Anterior cingulate cortex (tissue), 58 donors: ENCODE measurements at places on chromosomes 1 and 21.

GRCh38 chr21:15054089-15054488 lies 10.7 kb downstream of the NRIP1 start:
- DNase-seq = no peak

- DNase-seq = no peak
Measured at GRCh38 chr1:87986130-87986866, 657.6 kb downstream of the LMO4 start.

- DNase-seq = no peak
Measured at GRCh38 chr1:243549108-243549507, 293.3 kb downstream of the SDCCAG8 start.

DNA sequence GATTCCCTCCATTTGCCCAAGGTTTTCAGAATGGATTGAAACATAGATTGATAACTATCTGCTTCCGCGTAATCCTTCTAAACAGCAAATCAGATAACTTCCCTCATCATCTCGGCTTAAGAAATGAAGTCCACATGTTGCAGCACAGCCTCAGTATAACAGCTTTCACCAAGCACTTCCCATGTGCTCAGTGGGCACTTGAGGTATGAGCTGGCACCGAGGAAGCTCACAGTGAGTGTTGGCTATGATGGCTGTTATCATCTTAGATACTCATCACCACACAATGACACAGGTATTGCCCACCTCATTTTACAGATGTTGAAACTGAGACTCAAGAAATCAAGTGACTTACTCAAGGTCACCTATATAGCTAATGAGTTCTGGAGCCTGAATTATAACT lies 43.2 kb downstream of the RCSD1 start:
- no peak for DNase-seq

- DNase-seq = no peak
Measured at GRCh38 chr1:26854906-26855305, 8.0 kb upstream of the SFN start.

GRCh38 chr1:44803312-44804095 lies 3.3 kb downstream of the PLK3 start:
- DNase-seq = no peak

- DNase-seq = no peak
Measured at GRCh38 chr1:18546026-18546425, 65.3 kb downstream of the KLHDC7A start.

GRCh38 chr1:30768159-30768829 lies 10.7 kb upstream of the LAPTM5 start:
- no peak for DNase-seq

GRCh38 chr1:111602302-111602701 lies 17.3 kb upstream of the RAP1A start:
- DNase-seq = no peak

- DNase-seq = no peak
Measured at GRCh38 chr1:84089867-84090266, 54.2 kb upstream of the PRKACB start.

DNA sequence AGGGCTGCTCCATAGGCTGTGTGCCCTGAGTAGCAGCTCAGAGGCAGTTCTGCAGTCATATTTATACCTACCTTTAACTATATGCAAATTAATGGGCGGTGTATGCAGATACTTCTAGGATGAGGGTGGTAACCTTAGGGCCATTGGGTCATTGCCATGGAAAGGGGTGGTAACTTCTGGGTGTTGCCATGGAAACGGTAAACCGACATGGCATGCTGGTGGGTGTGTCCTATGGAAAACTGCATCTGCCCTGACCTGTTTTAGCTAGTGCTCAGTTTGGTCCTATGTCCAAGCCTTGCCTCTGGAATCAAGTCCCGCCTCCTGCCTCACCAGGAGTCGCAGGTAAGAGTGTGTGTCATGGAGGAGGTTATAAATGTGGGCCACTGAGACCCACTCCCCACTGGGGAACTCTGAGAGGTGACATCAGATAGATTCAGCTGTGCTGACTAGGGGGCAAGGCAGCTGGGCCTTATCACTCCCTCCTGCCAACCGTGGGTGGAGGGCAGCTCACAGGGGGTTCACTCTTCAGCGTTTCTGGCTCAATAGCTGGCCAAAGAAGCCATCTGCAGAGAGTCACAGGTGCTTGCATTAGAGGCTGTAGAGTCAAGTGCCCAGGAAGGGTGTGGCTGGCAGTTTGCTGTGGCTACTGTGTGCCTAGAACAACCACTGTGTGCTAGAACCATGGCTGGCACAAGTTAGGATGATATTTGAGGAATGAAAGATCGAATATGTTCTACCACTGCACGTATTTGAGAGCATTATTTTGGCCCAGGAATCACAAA lies 19.0 kb downstream of the BACE2 start:
- DNase-seq = no peak

DNA sequence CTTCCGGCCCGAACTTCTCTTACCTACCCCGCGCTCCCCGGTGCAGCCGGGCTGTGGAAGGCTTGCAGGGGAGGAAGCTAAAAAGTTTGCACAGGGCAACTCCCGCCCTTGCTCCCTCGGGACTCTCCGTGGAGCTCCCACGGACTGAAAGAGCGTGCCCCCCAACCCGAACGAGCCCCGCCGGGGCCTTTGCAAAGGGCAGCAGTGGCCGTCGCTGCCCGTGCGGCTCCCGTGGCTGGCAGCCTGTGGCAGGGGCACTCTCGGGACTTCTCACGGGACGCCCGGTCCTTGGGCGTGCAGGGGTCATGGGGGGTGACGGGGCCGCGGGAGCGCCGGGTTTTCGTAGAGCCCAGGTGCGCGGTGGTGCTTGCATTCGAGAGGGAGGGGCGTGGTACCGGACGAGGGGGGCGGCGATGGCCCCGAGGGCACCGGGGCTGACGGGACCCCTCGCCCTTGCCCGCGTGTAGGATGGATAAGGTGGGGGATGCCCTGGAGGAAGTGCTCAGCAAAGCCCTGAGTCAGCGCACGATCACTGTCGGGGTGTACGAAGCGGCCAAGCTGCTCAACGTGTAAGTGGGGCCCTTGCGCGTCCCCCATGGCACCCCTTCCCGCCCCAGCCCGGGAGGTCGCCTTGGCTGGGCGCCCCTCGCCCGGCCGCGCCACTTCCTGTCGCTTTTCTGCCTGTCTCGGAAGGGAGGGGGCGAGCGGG lies 711 bp downstream of the GADD45A start:
- DNase-seq = peak; percentile 42

DNA sequence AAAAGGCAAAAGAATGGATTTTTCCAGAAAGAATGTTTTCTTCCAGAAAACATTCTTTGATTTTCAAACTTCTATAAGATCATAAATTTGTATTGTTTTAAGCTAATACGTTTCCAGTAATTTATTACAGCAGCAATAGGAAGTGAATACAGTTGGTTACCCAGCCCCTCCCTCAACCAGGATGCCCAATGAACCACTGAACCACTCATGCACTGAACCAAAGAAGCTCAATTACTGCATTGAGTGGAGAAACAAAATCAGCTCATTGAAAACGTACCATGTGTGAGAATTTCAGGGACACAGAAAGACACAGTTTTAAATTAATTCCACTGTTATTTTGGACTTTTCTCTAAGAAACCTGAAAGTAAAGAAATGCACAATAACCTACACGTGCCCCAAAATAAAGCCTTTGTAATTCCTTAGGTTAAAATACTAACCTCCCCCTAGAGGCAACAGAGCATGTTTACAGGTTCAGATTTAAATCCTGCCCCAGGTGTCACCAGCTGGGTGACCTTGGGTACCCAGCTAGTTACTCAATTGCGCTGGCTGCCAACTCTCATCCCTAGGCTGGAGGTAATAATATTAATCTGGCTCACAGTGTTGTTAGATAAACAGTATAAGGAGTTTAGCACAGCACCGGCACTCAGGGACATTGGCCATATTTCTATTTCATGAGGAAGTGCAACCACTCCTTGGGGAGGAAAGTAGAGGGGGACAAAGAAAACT lies 111.7 kb downstream of the NMNAT2 start:
- DNase-seq = no peak

DNA sequence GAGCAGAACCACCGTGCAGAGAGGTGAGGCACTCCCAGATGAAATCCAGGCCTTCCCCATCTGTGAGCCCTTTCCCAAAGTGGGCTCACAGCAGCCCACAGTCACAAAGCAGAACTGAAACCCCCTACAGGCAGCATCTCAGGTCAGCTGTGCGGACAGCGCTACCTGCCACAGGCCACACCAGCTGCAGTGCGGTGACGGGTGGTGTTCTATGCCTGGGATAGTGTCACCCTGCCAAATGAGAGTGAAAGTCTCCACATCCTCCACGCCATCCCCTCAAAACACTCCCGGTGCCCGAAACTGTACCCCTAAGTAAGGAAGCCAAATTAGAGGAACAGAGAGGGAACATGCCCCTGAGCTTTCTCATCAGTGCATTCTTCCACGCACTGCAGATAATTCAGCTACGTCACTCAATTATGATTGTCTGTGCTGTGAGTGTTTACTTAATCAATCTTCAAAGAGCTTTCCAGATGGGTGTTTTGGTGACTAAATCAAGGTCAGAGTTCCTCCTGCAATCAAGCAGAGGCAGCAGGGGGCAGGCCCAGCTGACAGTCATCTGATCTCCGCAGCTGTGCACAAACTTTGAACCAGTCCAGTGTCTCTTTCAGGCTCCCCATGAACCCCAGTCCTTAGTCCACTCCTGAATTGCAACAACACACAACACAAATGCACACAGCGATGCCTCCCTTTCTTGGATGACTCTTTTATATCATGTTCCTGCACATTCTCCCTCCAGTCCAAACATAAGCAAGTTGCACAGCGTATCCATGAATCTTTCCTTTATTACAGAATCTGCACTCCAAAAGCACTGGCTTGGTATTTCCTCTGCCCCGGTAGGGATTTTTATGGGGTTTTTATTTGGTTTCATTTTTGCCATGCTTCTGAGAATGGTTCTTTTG lies 150.0 kb downstream of the TOMM20 start:
- peak; percentile 83 for DNase-seq
